H1 (cell line): ENCODE measurements at places on chromosomes 3 and 15. TPM values are rescaled to one million over a fixed set of nuclear protein-coding genes. Genes with fewer than 3 reads are reported as not detected.

The RTP1 gene
- polyA plus RNA-seq: 2.1 and 2.9 TPM in 2 replicates

GRCh38 chr3:37862903-37863815 lies 1.5 kb downstream of the CTDSPL start:
- no peak for DNase-seq
- H3K27me3 ChIP-seq: peaks cover 4% of the 10 kb centered on the region
- no peaks in the 10 kb centered on the region for H3K36me3 ChIP-seq
- H3K27ac ChIP-seq: no peak overlapping the region
- H3K4me3 ChIP-seq: peak overlapping the region; percentile 73

DNA sequence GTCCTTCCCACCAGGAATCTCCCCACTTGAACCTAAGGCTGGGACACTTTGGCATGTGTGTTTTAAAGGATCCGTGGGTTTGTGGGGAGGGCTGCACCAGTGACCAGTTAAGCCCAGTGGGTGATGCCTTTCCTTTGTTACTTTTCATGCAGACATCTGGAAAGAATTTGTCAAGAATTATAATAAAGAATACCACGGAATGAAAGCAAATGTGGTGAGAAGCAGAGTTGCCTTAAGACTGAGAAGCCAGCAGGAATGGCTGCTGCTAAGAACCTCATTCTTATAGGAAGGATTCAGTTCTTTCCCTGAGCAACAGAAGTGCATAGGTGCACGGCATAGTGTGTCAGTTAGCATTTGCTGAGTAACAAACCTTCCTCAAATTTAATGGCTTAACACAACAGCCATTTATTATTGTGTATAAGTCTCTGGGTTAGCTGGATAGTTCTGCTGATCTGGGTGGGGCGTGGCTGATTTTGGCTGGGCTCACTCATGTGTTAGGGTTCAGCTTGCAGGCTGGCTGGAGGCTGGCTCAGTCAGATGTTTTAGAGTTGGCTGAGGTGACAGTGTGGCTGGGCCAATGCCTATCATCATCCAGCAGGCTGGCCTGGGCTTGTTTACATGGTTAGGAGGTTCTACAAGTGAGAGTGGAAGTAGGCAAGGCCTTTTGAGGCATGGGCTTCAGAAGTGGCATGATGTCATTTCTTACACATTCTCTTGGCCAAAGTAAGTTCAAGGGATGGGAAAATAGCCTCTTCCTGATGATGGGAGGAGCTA lies 262.7 kb upstream of the CTDSPL start:
- no peaks in the 10 kb centered on the region for H3K27me3 ChIP-seq
- H3K36me3 ChIP-seq: no peaks in the 10 kb centered on the region
- no peak overlapping the region for H3K4me3 ChIP-seq
- no peak overlapping the region for H3K27ac ChIP-seq
- no peaks in the 10 kb centered on the region; the same call in 1 of the 2 replicates for H3K4me1 ChIP-seq

The KIF23 gene
- polyA plus RNA-seq: 17.9 and 26.2 TPM in 2 replicates

DNA sequence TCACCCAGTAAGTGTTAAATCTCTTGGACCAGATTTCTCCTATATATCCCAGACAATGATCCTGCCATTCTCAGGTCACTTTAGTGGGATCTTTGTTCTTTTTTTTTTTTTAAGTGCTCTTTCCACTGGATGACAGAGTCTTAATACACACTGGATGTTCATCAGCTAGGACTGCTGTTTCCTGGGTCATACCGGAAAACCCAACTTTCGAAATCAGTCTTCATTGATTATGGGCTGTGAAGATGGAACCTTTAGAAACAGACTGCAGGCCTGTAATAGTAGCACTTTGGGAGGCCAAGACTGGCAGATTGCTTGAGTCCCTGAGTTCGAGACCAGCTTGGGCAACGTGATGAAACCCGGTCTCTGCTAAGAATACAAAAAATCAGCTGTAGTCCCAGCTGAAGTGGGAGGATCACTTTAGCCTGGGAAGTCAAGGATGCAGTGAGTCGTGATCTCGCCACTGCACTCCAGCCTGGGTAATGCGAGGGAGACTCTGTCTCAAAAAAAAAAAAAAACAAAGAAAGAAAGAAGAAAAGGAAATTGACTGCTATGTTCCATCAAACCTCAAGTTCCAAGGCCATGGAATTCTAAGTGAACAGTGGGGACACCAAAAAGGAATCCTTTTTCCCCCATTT lies 2.3 kb downstream of the EOGT start:
- H3K4me3 ChIP-seq: no peak overlapping the region
- no peak for DNase-seq
- H3K27ac ChIP-seq: 0 out of 2 replicates have a peak overlapping the region, but pooled peaks have one; percentile 13
- peaks cover 3% of the 10 kb centered on the region for H3K36me3 ChIP-seq

The STAB1 gene
- polyA plus RNA-seq: 1.0 and 1.3 TPM in 2 replicates

DNA sequence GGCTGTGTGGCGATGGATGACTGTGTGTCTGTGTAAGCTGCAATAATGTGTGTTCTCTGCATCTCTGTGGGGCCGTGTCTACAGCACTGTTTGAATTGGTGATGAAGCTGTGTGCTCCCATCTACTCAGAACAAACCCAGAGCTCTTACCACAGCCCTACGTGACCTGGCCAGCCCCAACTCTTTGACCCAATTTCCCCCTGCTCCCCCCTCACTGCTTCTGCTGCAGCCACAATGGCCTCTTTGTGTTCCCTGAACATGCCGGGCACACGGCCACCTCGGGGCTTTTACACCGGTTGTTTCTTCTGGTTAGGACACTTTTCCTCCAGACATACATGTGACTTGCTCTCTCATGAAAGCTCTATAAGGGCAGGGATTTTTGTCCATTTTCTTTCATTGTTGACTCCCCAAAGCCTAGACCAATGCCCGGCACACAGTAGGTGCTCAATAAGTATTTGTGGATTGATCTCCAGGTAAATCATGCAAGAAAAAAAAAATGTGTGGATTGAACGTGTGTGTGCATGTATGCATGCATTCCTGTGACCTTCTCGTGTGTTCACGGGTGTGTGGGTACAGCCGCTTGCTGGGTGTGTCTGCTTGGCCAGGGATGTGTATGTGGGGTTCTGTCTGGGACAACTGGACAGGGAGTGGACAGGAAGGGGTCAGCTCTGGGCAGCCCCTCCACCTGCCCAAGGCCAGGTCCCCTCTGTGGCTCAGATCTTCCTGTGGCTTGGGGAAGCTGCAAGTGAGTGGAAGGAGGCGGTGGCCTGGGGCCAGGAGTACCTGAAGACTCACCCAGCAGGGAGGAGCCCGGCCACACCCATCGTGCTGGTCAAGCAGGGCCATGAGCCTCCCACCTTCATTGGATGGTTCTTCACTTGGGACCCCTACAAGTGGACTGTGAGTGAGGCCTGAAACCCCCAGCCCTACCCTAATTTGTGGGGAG lies 14.8 kb downstream of the VILL start:
- H3K27ac ChIP-seq: no peak overlapping the region
- H3K27me3 ChIP-seq: no peaks in the 10 kb centered on the region
- H3K36me3 ChIP-seq: 0 out of 2 replicates have a peak, but pooled peaks cover 2% of the 10 kb centered on the region
- no peaks in the 10 kb centered on the region for H3K4me1 ChIP-seq
- no peak overlapping the region for H3K4me3 ChIP-seq
- no peak for DNase-seq

The RLBP1 gene
- polyA plus RNA-seq: 0.05 TPM in 2 replicates

DNA sequence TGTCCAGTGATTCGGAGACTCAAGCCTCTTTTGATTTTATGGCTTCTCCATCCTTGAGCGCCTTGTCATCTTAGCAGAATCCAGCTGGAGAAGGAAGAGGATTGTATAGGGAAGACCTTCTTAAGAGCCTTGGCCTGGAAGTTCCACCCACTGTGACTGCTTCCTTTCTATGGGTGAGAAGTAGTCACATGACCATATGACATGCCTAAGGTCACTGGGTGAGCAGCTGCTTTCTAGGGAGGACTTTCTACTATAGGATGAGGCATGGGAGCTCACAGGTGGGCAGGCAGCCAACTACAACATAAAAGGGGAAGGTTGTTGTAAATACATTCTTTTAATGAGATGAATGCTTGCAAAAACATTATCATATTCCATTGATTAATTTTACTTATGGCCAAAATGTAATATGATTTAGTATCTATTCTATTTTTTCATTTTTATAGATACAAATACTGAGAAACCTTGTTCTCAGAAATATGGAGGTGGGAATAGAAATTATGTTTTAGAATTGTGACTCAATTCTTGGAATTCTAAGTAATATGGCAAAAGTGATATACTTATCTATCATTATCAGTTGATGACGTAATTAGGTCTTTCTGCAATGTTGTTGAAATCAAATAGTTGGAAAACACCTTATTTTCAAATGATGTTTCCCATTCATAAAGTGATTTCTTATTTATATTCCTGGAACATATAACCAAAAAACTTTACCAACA lies 53.6 kb upstream of the MINAR1 start:
- DNase-seq: no peak
- H3K4me1 ChIP-seq: no peaks in the 10 kb centered on the region
- no peak overlapping the region for H3K27ac ChIP-seq
- no peak overlapping the region for H3K4me3 ChIP-seq
- no peaks in the 10 kb centered on the region for H3K36me3 ChIP-seq

DNA sequence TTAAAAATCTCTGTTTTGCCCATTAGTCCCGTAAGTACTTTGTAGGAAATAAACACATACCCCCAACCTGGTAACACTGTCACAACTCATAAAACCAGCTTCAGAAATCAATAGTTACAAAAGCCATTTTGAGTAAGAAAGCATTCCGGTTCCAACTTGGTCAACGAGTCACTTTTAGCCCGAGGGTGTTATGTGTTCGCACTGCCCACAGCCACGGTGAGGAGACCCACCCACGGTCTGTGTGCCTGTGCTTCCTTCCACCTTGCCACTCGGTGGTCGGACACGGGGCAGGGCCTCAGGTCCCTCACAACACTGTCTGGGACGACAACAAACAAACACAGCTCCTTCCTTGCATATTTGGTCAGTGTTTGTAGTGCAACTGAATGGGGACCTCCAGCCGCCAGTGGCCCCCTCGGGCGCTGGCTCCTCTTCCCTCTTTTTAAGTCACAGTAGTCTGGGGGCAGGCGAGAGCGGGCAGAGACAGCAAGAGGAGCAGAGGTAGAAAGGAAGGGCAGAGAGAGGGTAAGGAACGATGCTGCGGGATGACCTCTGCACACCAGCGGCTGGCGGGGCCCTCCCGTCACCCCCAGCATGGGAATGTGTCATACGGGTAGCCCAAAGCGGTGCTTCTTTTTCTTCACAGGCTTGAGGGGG lies 5.2 kb upstream of the MUSTN1 start:
- H3K4me3 ChIP-seq: no peak overlapping the region
- DNase-seq: no peak
- no peaks in the 10 kb centered on the region for H3K36me3 ChIP-seq
- no peaks in the 10 kb centered on the region for H3K4me1 ChIP-seq
- no peaks in the 10 kb centered on the region for H3K27me3 ChIP-seq

The SPTBN5 gene
- polyA plus RNA-seq: 0.32 and 0.38 TPM in 2 replicates

The ISL2 gene
- 0.32 and 0.82 TPM in 2 replicates for polyA plus RNA-seq

The SAXO2 gene
- 1.9 and 3.1 TPM in 2 replicates for polyA plus RNA-seq

The PHLDB2 gene
- polyA plus RNA-seq: 5.0 and 5.8 TPM in 2 replicates
